Renal cortex interstitium (tissue), 15 donors: ENCODE measurements at places on chromosomes 4 and X.

DNA sequence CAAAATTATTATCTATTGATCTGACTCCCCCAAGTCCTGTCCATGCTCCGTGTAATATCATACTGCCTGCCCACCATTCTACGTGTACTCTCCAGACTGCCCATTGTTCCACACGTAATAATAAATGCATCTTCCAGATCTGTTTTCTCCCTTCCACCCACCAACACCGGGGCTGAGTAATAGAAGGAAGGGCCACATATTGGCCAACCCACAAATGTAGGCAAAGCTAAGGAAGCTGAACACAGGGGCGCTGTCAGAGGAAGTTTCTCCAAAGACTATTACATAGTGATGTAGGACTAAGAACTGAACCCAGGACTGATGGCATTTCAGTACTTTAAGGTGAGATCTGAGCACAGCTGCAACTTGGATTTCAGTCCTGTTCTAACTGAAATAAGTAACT lies 135.8 kb upstream of the GUCY1A1 start:
- DNase-seq, result no peak

DNA sequence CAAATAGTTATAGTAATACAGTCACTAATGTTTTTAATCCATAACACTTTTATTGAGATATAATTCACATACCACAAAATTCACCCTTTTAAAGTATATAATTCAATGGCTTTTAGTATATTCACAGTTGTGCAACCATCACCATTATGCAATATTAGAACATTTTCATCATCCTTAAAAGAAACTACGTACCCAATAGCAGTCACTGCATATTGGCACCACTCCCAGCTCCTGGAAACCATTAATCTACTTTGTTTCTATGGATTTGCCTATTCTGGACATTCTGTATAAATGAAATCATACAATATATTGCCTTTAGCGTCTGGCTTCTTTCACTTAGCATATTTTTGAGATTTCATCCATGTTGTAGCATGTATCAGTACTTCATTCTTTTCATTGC lies 99.3 kb downstream of the AMMECR1 start:
- DNase-seq, result no peak

- no peak for DNase-seq
Measured at GRCh38 chr4:33296876-33297455, 2576.8 kb downstream of the PCDH7 start.

GRCh38 chr4:76607266-76607799 lies 172.3 kb downstream of the SHROOM3 start:
- DNase-seq, result no peak

GRCh38 chrX:69562904-69563578 lies 52.9 kb upstream of the EDA start:
- no peak for DNase-seq

GRCh38 chr4:54092405-54093323 lies 7.3 kb upstream of the GSX2 start:
- no peak for DNase-seq

GRCh38 chr4:122749704-122750454 lies 17.4 kb downstream of the BBS12 start:
- no peak for DNase-seq
